ENCODE measurements at places on chromosomes 1 and 21. TPM values are rescaled to one million over a fixed set of nuclear protein-coding genes. Genes with fewer than 3 reads are reported as not detected.

The C1orf115 gene
- 10.6 TPM for polyA plus RNA-seq

The CSF3R gene
- polyA plus RNA-seq: not detected

The TSPEAR gene
- polyA plus RNA-seq: not detected

The HCRTR1 gene
- polyA plus RNA-seq: 1.5 TPM

GRCh38 chr1:110286564-110286963 is 52.6 kb upstream of the RBM15 start:
- no peak overlapping the region for H3K27ac ChIP-seq
- no peaks in the 10 kb centered on the region for H3K4me1 ChIP-seq
- H3K27me3 ChIP-seq: no peaks in the 10 kb centered on the region
- no peak for DNase-seq
- H3K4me3 ChIP-seq: no peak overlapping the region
- H3K36me3 ChIP-seq: no peaks in the 10 kb centered on the region

GRCh38 chr1:215603319-215603718 is 36.2 kb downstream of the KCTD3 start:
- H3K36me3 ChIP-seq: no peaks in the 10 kb centered on the region
- H3K27ac ChIP-seq: no peak overlapping the region
- no peak overlapping the region for H3K4me3 ChIP-seq
- no peaks in the 10 kb centered on the region for H3K4me1 ChIP-seq
- DNase-seq: peak; percentile 29
- H3K27me3 ChIP-seq: no peaks in the 10 kb centered on the region

DNA sequence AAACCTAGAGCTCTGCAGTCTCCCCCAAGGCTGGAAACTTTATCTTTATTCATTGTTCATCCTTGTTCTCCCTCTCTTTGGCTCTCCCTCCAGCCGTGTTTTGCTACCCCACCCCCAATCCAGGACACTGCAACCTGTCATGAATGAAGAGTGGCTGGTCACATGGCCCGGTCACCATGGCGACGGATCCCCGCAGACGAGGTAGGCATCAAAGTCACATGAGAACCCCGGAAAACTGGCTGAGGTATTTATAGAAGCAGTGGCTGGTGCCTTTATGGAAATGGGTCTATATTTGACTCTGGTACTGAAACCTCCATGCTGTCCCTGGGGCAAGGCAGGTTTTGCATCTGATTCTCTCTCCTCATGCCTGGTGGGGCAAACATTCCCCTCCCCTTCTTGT is 13.4 kb upstream of the SLC6A17 start:
- no peak overlapping the region for H3K4me3 ChIP-seq
- DNase-seq: no peak
- peaks cover 20% of the 10 kb centered on the region for H3K27me3 ChIP-seq
- H3K4me1 ChIP-seq: no peaks in the 10 kb centered on the region

GRCh38 chr1:198068285-198068684 is 88.5 kb upstream of the NEK7 start:
- no peaks in the 10 kb centered on the region for H3K36me3 ChIP-seq
- H3K27ac ChIP-seq: no peak overlapping the region
- DNase-seq: no peak
- H3K27me3 ChIP-seq: no peaks in the 10 kb centered on the region

- H3K36me3 ChIP-seq: no peaks in the 10 kb centered on the region
- DNase-seq: peak; percentile 92
- H3K27me3 ChIP-seq: no peaks in the 10 kb centered on the region
- peak overlapping the region; percentile 59 for H3K27ac ChIP-seq
- no peak overlapping the region for H3K4me3 ChIP-seq
Measured at GRCh38 chr1:243842978-243843511, 7.0 kb downstream of the AKT3 start.

DNA sequence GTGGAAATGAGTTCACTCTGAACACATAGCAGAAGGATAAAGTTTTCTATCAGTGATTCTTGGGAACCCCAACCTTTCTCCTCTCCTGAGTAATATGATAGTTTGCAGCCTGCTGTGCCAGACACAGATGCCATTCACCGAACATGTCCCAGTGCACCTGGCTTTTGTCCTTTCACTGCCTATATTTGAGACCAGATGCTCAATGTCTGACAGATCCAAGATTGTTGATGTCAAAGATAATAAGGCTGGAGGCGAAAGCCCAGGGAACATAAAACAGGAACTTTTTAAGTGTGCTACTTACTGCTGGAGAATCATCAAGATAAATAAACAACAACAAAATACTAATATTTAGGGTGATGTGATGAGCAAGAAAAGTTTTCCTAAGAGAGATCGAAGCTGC is 139.3 kb downstream of the TIAM1 start:
- H3K4me3 ChIP-seq: no peak overlapping the region
- no peaks in the 10 kb centered on the region for H3K4me1 ChIP-seq
- H3K27me3 ChIP-seq: no peaks in the 10 kb centered on the region
- H3K27ac ChIP-seq: no peak overlapping the region
- DNase-seq: no peak
- no peaks in the 10 kb centered on the region for H3K36me3 ChIP-seq

GRCh38 chr21:46604975-46605766 is at the start of gene S100B:
Gene S100B, minus strand, starts transcription at chr21:46605082. Its CDS starts 2,667 bp downstream, at chr21:46602415.
- H3K27me3 ChIP-seq: peaks cover 20% of the 10 kb centered on the region
- H3K4me1 ChIP-seq: no peaks in the 10 kb centered on the region
- no peaks in the 10 kb centered on the region for H3K36me3 ChIP-seq
- no peak within 1 kb of the TSS for H3K27ac ChIP-seq
- no peak for DNase-seq

DNA sequence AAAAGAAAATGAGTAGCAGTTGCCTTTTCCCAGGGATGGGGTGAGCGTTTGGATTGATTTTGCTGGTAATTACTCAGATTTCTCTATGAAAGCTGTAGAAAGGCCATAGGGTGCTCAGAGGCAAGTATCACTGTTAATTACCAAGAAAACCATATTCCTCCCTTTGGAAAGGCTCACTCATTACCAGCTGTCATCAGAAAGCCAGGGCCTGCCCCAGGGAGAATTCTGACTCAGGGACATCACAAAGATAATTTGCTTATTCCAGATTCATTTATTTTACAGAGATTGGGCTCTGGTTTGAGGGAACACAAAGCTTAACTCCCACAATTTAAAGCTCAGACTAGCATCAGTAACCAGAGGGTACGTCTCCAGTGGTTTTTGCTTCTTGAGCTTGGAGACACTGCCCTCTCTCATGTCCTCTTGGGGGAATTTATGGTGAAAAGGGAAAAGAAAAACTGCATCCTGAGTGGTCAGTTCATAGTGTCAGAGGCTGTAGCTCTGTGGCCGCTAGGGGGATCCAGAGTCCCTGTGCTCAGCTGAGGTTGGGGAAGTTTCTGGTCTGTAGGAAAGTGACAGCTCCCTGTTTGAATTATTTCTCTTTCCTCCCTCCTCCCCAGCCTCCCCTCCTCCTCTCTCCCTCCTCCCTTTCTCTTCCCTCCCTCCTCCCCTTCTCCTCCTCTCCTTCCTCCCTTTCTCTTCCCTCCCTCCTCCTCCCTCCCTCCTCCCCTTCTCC is 204.3 kb downstream of the KCNJ6 start:
- peak; percentile 67 for DNase-seq
- no peaks in the 10 kb centered on the region for H3K27me3 ChIP-seq
- H3K36me3 ChIP-seq: no peaks in the 10 kb centered on the region
- no peak overlapping the region for H3K27ac ChIP-seq
